BJ (cell line): ENCODE measurements at places on chromosomes 16 and 17.

DNA sequence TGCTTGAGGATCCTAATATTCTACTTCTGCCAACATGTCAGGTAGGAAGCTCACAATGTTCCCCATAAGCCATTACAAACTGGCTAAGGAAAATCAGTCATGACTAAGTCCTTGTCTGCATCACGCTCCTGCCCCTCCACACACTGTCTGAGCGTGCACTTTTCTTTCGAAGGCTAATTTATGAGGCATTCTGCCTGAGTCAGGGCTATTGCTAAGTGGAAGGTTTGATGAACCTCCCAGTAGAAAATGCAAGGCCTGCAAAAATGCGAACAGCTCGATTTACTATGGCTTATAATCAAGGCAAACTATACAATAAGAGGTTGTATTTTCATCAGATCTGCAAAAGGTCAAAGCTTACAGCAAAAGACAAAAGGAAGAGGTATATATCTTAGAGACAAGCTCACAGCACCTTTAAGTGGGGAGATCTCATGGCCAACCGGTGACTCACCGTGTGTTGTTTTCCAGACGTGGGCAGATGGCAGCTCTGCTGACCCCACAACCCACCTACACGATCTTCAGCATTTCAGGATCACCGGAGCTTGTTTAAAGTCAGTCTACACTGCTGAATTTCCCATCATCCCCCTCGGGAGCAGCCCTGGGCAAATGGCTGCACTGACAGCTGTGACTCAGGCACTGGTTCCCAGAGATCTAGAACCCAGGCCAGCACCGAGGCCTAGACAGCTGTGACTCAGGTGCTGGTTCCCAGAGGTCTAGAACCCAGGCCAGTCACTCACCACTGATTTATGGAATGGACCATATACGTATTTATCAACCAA lies 26.1 kb downstream of the MEAK7 start:
- DNase-seq = peak; percentile 60

DNA sequence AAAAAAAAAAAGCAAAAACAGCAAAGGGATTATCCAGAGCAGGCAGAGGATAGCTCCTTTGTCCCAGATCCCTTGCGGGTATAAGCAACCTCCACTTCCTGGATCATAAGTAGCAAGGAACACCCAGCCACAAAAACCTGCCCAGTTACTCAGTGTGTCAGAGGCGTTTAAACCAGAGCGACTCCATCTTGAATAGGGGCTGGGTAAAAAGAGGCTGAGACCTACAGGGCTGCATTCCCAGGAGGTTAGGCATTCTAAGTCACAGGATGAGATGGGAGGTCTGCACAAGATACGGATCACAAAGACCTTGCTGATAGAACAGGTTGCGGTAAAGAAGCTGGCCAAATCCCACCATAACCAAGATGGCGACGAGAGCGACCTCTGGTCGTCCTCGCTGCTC lies 33.4 kb upstream of the HELZ start:
- DNase-seq = no peak

DNA sequence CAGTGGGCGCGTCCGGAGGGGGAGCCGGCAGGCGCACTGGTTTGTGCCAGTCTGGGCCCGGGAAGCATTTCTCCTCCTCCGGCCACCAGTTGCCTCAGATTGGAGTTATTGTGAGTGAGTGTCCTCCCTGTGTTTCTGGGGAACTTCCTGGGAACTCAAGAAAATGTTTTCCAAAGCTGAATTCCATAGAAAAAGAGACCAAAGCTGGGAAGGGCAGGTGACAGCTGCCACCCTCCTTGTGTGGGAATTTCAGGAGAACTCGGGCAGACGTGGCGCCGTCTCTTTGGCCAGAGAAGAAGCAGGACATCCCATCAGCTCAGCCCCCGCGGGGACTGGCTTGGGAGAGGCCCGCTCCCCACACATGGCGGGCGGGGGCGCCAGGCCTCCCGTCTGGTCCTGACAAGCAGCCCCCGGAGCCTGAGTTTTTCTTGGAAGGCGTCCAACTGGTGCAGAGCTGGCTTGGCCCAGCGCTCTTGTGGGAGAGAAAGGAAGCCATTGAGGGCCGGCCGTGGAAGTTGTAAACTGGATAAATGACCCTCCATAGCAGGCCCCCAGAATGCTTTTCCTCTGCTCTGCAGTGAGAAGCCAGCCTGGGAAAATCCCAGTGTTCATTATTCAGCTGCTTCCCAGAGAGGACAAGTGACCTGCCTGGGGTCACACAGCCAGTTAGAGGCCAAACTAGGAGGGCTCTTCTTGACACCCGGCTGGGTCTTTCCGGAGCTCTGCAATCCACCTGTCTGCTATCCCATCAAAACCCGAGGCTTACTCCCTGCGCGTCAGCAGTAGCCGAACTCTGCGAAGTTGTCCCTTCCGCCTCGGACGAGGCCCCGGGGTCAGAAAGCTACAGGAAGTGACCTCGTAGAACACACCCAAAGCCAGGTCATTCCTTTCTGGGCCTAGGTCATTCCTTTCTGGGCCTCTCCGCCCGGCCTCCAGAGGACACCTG lies 39.2 kb upstream of the GSE1 start:
- no peak for DNase-seq

- DNase-seq = no peak
Measured at GRCh38 chr16:89505204-89506112, 2.7 kb upstream of the SPG7 start.

- DNase-seq = no peak
Measured at GRCh38 chr17:48024149-48025039, 13.2 kb downstream of the COPZ2 start.

- DNase-seq = no peak
Measured at GRCh38 chr17:7110617-7111306, 3.9 kb downstream of the ASGR2 start.

GRCh38 chr16:68274441-68274840 lies 10.1 kb downstream of the SLC7A6 start:
- DNase-seq = no peak
